Activated CD8-positive, alpha-beta T cell treated with anti-CD3 and anti-CD28 coated beads, Interleukin-2, amount 10 ng/mL, durations not matched to agents 7 days and 5 days (primary cell): ENCODE measurements at places on chromosomes 16 and 17. TPM values are rescaled to one million over a fixed set of nuclear protein-coding genes. Genes with fewer than 3 reads are reported as not detected.

DNA sequence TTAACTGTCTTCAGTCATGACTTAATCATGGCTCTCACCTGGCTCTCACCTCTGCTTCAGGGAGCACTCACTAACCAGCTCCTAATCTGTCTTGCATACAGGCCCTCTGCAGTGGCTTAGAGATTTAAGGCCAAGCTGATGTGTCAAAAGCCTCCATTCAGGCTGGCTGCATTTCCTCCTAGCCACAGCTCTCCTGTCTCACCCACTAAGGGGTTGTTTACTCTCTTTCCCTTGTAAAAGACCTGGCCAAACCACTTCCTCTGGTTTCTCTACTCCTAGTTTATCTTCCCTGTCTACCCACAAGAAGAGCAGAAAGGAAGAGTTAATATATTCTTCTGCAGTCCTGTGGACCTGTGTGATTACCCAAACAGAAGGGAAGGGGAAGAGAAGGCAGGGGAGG lies 9.3 kb upstream of the ASIC2 start:
- no peak overlapping the region for H3K4me3 ChIP-seq
- H3K4me1 ChIP-seq, result peaks cover 21% of the 10 kb centered on the region
- H3K36me3 ChIP-seq, result no peaks in the 10 kb centered on the region
- peaks cover 26% of the 10 kb centered on the region for H3K27me3 ChIP-seq
- H3K27ac ChIP-seq, result no peak overlapping the region
- peak; percentile 27 for DNase-seq

DNA sequence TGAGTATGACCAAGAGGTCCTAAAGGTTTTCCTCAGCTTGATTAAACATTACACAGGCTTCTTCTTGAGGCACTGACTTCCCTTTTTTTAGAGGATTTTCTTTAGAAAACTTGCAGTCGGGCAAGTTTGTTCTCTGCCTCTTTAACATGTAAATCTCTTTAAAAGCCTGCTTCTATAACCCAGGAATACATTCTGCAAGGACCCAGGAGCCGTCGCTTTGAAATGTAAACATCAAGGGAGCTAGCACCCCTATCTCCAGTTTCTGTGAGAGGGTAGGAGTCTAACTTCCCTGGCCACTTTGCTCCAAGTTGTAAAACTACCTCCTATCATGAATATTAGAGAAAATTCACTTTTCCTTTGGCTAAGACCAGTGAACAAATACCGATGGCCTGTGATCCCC lies 201.5 kb upstream of the CPHXL start:
- no peaks in the 10 kb centered on the region for H3K36me3 ChIP-seq
- no peak for DNase-seq
- no peak overlapping the region for H3K4me3 ChIP-seq
- H3K4me1 ChIP-seq, result no peaks in the 10 kb centered on the region

- no peaks in the 10 kb centered on the region for H3K27me3 ChIP-seq
- H3K36me3 ChIP-seq, result no peaks in the 10 kb centered on the region
- no peak overlapping the region for H3K27ac ChIP-seq
- H3K4me3 ChIP-seq, result no peak overlapping the region
- no peaks in the 10 kb centered on the region for H3K4me1 ChIP-seq
These were observed 669.3 kb downstream of the TOX3 start for GRCh38 chr16:51877686-51878085.

Gene FMNL1
- 375 TPM for total RNA-seq
